T-helper 1 cell (primary cell): ENCODE measurements at places on chromosomes 4 and X.
A peak's percentile ranks its signal among the peaks of the same experiment; 100 is the strongest.

DNA sequence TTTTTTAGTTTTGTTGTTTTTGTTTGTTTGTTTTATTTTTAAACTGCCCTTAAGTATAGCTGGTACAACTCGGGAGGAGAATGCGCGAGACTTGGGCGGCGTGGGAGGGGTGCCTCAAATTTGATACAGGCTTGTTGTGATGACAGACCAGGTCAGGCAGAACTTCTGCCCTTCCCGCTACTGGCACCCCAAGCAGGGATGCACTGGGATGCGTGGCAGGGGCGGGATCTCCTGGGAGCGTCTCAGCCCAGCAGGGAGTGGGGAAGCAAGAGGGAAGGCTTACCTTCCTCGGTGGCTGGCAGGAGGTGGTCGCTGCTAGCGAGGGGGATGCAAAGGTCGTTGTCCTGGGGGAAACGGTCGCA lies 851 bp downstream of the SFRP2 start:
- DNase-seq = no peak

DNA sequence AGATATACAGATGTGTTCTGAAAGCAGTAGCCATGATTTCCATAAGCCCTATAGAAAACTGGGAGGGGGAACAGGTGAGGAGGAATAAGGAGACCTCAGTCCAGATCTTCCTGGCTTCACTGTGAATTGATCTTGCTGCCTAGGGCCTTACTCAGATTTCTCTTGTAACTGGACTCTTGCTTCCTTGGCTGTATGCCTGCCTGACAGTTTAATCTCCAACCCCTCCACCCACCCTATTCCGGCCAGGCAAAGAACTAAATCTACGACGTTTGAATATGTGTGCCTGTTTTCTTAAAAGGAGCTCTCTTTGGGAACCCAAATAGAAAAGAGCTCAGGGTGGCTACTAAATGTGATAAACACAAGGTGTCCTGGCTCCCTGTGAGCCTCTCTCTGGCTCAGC lies 173.0 kb downstream of the GPC3 start:
- DNase-seq = no peak

- DNase-seq = no peak
These were observed 76.2 kb downstream of the COL4A6 start for GRCh38 chrX:108362026-108362425.

DNA sequence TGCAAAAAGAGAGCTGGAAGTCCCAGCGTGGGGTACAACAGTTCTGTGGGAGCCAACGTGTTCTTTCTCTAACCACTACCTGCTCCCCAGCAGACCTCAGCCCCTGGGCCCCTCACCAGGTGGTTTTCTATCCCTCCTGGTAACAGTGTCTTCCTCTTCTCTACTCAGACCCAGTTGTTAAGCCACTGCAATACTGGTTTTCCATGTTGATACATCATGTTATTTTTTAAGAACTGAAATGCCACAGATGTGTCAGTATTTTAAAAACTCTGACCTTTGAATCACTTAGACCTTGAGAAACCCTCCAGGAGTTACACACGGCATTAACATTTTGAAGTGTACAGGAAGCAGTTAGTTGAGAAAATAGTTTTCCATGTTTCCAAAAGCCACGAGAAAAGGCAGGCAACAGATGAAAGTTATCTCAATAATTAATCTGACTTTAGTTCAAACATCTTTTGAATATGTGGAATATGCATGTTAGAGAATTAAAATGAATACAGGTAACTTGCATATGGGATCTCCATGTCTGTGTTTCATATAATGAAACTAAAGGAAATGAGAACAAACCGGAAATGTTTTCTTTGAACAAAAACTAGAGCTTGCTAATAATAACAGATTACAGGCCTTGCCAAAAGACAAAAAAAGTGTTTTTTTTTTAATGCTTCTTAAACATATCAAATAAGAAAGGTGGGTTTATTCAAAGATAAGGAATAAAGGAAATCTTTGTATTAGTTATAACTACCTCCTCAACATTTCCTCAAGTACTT lies 108.8 kb downstream of the ZNF827 start:
- DNase-seq = no peak

DNA sequence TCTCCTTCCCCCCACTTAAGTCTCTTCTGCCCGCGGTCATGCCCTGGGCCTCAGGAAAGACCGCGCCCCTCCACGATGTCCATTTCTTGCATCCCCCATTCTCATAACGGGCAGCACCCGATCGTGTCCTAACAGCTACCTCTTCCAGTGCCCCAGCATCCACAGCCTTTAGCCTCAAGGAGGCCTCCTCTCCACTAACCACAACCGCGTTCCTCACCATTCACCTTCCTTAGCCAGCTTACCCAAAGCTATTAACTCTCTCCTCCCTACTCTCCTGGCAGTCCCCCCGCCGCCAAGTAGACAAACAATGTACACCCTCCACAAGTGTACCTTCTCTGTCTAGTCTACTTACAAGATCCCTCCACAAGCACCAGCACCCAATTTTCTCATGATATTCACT lies 58.6 kb upstream of the PAGE5 start:
- no peak for DNase-seq

- peak; percentile 39 for DNase-seq
These were observed 608 bp downstream of the RAPGEF2 start for GRCh38 chr4:159103384-159103990.

- no peak for DNase-seq
These were observed 24.4 kb upstream of the ZNF718 start for GRCh38 chr4:99863-100262.

DNA sequence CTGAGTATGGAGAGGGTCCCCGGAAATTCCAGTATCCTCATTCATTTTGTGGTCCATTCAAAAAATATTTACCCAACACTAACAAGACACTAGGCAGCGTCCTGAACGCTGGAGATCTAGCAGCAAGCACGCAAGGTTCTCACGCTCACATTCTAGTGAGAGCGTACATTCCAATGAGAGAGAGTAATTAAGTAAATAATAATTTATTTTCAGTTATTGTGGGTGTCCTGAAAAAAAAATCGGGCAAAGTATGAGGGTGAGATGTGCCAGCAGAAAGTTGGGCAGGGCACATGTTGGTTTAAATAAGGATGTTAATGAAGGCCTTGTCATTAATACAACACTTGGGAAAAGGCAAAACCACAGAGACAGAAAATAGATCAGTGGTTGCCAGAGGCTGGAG lies 4.0 kb upstream of the TMEM156 start:
- no peak for DNase-seq

DNA sequence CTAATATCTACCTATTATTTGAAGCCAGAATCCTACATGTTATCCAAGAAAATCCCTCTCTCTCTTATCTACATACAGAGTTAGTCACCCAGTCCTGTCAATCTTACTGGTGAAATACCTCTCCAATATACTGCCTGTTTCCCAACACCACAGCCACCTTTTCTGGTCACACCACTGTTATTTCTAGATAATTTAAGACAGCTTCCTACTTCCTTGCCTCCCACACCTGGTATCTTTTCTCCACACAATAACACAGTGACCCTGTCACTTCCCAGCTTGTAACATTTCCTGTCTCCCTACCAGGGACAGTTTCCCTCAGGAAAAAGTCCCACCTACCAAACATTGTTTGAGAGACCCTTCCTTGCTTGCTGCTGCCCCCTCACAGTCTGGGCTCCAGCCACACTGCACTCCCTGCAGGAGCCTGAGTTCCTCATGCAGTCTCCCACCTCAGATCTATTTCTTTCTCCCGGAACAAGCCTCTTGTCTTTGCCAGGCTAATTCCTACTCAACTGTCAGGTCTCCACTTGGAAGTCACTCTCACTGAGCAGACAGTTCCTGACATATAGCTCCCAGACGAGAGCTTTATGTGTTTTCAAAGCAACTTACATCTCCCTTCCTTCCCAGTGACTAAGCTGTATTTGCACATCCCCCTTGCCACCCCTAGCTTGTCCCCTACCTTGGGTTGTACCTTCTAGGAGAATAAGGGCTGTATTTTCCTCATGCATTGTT lies 73.6 kb upstream of the QRFPR start:
- no peak for DNase-seq

DNA sequence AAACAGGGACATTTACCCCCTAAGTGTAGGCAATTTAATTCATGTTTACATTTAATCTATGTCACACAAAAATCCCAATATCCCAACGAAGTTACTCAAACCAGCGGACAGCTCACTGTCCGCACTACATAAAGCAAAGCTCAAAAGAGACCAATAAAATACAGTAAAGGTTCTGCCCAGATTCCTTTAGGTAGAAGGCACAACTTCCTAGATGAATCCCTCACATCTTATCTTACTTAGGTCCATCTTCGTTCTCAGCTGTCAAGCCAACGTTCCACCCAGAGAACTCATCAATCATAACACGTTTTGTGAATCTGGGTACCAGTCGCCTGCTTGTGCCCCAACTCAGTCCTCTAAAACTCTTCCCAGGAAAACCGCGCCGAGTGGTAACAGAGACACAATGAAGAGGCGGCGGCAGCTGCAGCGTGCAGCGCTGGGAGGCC lies 1.7 kb downstream of the HNRNPDL start:
- no peak for DNase-seq

GRCh38 chr4:182486881-182487280 lies 243.7 kb downstream of the TENM3 start:
- no peak for DNase-seq

GRCh38 chr4:165588534-165589315 lies 209.9 kb downstream of the CPE start:
- no peak for DNase-seq

DNA sequence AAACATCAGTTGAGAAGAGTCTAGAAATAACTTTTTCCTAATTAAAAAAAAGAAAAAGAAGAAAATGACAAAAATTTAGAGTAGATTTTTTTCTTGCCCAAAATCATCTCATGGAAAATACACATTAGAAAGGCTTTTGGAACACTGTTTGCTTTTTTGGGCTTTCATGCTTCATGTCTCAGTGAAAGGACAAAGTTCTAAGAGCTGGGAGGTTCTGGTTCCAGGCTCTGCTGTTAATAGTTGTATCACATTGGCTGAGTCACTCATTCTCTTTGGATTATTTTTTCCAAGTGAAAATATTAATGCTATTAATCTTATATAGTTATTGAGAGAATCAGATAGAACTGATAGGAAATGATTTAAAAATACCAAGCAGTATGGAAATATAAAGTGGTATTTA lies 32.9 kb upstream of the ETNPPL start:
- DNase-seq = no peak

GRCh38 chrX:87727620-87728019 lies 210.0 kb downstream of the KLHL4 start:
- no peak for DNase-seq

GRCh38 chr4:188246488-188246887 lies 107.2 kb downstream of the TRIML1 start:
- DNase-seq = no peak

- no peak for DNase-seq
These were observed 18.0 kb upstream of the XPNPEP2 start for GRCh38 chrX:129720741-129721140.

DNA sequence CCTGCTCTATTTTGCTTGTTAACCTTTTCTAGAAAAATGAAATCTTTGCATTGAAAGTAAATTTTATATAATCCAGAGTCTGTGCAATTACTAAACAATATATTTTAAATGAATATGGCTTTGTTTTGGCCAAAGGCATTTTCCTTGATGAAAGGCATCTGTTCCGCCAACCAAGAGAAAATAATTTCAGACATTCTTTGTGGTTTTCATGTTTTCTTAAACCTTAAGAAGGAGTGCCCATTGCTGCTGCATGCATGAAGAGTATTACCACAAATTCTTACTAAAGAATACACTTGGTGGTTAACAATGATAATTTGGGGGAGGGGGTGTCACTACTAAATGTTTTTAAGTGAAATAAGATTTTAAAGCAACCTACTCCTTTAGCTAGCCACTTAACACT lies 2.7 kb upstream of the PDGFC start:
- DNase-seq = no peak

DNA sequence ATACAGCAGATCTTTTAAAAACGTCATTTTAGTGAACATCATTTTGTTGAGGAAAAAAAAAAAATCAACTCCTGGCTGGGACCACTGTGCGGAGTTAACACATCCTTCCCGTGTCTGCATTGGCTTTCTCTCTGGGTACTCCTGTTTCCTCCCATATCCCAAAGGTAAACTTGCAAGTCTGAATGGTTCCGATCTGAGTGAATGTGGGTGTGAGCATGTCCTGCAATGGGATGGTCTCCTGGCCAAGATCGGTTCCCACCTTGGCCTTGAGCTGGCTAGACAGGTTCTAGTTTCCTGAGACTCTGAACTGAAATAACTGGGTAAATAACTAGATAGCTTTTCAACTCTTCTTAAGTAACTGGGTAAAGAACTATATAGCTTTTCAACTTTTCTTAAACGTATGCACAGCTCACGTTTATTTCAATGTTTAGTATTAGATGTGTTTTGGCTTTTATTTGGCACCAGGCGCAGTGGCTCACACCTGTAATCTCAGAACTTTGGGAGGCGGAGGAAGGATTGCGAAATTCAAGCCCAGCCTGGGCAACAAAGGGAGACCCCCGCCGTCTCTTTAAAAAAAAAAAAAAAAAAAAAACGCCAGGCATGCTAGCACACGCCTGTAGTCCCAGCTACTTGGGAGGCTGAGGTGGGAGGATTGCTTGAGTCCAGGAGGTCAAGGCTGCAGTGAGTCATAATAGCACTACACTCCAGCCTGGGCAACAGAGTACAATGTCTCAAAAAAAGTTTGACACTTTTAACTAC lies 14.0 kb downstream of the RBMX start:
- DNase-seq = no peak

DNA sequence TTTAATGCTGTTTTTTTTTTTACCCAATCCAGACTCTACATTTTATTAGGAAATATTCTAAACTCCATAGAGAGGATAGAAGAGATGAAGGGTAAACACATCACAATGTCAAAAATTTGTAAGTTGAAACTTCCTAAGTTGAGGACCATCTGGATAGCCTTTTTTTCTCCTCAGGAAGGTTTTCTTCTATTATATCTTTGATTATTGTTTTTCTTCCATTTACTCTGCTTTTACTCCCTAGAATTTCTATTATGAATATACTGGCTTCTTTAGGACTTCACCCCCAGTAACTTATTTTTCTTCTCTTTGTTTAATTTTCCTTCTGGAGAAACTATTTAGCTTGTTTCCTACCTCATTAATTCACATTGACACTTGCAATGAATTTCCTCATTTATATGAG lies 71.2 kb upstream of the SLIT2 start:
- DNase-seq = no peak

DNA sequence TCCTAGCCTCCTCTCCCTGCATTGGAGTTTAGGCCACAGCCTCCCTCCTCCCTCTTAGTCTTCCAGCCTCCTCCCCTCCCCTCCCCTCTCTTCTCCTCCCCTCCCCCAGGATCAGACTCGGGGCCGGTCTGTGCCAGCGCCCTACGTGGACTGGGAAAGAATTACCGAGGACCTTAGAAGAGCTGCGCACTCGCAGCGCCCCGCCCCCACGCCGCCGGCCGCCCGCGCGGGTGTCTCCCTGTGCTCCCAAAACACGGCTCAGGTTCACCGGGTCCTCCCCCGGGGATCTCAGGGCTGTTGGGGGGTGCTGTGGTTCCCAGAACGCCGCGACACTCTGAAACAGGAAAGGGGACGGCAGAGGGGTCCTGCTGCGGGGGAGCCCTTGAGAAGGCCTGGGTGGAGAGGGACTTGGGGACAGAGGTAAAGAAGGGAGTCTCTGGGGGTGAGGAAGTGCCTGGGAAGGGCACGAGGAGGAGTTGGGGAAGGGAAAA lies 122.3 kb upstream of the TBL1X start:
- DNase-seq = peak; percentile 29

- no peak for DNase-seq
These were observed 65.4 kb upstream of the FAM9C start for GRCh38 chrX:13109817-13110216.
